ENCODE measurements at places on chromosomes 16 and 17.

- DNase-seq, result peak; percentile 85
These were observed 3.4 kb upstream of the NTN3 start for GRCh38 chr16:2467528-2468232.

- DNase-seq, result no peak
These were observed 70.3 kb upstream of the C17orf78 start for GRCh38 chr17:37305406-37305905.

GRCh38 chr16:30166202-30166902, 17.1 kb upstream of the CORO1A start:
- DNase-seq, result no peak

- DNase-seq, result no peak
These were observed 75.2 kb downstream of the FTO start for GRCh38 chr16:53779186-53779585.

DNA sequence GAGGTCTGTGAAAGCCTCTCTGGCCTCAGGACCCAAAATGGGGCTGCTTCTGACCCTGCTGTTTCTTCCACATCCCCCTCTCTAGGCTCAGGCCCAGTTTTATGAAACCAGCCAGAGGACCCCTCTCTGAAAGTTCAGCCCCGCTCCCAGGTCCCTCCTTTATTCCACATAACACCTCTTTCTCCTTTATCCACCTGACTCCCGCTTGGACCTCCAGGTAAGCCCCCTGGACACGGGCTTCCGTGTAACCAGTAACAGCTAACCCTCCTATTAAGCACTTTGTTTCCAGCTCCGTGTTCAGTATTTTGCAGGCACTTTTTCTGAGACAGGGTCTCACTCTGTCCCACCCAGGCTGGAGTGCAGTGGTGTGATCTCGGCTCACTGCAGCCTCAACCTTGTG, 37.4 kb downstream of the PSME3IP1 start:
- no peak for DNase-seq

DNA sequence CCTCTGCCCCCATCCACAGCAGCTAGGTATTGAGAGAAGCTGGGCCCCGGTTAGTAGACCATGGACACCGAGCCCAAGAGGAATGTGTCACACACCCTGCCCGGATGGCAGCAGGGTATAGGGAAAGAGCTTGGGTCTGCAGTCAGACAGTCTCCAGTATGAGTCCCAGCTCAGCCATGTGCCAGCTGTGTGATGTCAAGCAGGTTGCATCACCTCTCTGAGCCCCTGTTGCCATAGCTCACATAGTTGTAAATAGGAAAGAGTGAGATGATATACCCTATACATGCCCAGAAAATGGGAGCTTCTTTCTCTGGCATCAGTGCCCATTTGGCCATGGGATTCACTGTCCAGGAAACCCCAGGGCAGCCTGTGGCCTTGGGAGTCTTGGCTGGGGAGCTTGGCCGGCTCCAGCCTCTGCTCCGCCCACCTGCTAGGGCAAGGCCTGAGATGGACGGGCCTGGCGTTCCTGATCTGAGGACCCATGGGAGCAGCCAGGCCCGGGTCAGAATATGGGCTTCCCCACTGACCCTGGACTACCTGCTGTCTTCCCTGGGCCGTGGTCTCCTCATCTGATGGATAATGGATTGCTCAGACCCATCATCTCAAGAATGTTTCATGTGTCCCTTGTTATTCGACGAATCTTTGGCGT, 13.2 kb downstream of the CD300LG start:
- no peak for DNase-seq

GRCh38 chr16:17083628-17084027, 387.1 kb downstream of the XYLT1 start:
- no peak for DNase-seq

- DNase-seq, result no peak
These were observed 6.3 kb downstream of the G6PC1 start for GRCh38 chr17:42906772-42907446.

GRCh38 chr16:23024044-23024443, 125.2 kb downstream of the USP31 start:
- DNase-seq, result no peak

- peak; percentile 32 for DNase-seq
These were observed 138.9 kb upstream of the CES5A start for GRCh38 chr16:56013962-56014552.

GRCh38 chr16:86270696-86271095, 239.6 kb upstream of the FOXF1 start:
- no peak for DNase-seq

DNA sequence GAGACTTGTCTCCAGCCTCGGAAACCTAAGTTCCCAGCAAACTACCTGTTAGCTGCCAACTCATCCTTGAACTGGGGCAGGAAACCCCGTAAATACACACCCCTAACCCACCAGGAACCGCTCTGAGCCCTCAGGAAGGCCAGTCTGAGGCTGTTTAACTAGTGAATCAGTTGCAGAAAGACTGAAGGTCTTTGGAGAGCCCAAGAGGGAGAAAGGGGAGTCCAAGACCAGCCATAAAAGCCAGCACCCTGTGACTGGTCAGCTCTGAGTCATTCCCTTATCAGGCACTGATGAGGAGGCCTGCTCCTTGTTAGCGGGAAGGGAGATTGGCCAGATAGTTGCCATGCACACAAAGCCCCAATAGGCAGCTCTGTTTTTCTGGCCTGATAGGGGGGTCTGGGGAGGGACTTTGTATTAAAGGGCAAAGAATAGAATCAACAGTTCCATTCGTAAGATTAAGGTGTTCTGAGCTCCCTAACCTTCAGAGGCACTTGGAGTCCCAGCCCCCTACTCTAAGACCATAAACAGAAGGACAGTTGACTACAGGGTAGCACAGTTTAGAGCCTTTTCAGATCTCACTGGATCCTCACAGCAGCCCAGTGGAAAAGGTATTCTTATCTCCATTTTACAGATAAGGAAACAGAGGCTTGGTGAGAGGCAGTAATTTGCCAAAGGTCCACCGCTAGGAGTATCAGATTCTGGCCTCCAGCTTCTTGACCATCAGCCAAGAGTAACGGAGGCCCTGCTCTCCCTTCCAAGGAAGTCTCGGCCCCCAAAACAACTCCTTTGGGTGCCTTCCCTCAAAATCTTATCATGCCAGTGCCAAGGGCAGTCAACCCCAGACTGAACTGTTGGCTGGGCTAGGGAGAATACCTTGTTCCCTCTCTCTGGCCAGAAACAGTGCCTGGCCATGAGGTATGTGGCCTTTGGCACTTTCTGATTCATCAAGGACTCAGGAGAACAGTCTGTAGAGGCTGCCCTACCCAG, 2.2 kb upstream of the KRT19 start:
- DNase-seq, result peak; percentile 97

- no peak for DNase-seq
These were observed 5.1 kb upstream of the SCNN1B start for GRCh38 chr16:23296994-23297393.

- DNase-seq, result no peak
These were observed 2.1 kb upstream of the MFAP4 start for GRCh38 chr17:19388791-19389785.

DNA sequence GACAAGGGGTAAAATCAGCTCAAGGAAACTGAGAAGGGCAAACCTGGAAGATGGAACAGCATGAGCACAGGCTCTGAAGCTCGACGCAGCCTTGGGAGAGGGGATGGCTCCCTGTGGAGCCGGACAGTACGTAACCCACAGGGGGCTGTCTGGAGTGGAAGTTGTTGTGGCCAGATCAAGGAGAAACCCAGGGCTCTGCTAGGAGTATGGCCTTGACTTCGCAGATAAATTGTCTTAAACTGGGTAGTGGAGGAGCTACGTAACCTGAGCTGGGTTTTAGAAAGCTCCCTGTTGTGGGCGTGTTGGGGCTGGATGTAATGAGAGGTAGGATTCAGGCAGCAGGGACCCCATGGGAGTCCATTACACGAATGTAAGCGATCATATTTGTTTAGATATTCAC, 25.5 kb upstream of the AXIN2 start:
- no peak for DNase-seq

GRCh38 chr17:82230609-82231311, 1.9 kb downstream of the SLC16A3 start:
- peak; percentile 95 for DNase-seq

- peak; percentile 80 for DNase-seq
These were observed 471.9 kb downstream of the PMP22 start for GRCh38 chr17:14793237-14793636.

DNA sequence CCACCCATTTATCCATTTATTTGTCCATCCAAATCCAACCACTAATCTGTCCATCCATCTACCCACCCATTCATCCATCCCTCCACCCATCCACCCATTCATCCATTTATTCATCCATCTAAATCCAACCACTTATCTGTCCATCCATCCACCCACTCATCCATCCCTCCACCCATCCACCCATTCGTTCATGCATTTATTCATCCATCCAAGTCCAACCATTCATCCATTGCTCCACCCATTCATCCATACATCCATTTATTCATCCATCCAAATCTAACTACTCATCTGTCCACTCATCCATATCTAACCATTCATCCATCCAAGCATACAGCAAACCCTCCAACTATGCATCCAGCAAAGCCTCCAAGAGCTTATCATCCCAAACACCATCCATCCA, 267.3 kb downstream of the XYLT1 start:
- no peak for DNase-seq

DNA sequence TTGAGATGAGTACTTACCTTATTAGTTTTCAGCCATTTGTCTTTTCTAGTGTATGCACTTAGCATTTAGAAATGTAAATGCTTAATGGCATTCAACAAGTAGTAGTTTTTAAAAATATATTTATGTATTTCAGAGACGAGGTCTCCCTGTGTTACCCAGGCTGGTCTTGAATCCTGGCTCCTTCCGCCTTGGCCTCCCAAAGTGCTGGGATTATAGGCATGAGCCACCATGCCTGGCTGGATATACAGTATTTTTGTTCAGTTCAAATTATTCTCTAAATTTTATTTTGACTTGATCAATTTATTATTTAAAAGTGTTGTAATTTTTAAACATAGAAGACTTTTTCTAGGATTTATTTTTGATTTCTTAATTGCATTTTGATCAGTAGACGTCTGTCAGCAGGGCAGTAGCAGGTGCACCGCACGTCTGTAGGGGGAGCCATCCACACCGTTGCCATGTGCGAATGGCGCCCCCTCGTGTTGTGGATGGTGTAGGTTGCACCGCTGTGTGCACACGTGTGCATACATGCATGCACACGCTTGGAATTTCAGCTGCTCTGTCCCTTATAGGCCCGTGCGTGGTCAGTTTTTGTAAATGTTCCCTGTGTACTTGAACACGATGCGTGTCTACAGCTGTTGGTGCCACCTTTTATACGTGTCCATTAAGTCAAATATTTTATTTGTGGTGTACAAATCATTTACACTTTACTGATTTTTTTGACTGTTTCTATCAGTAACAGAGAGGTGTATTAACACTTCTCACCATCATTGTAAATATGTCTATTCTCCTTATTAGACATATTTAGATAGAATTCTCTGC, 30.6 kb downstream of the RPTOR start:
- peak; percentile 85 for DNase-seq

GRCh38 chr17:20300436-20300934, 166.9 kb downstream of the LGALS9B start:
- DNase-seq, result peak; percentile 65
